ENCODE measurements at places on chromosomes 5 and 9.

GRCh38 chr5:135279328-135279727 is 119.7 kb downstream of the MACROH2A1 start:
- DNase-seq: no peak

- no peak for DNase-seq
These were observed 192.3 kb downstream of the TLE1 start for GRCh38 chr9:81497091-81497490.

- DNase-seq: no peak
These were observed 119.1 kb downstream of the HTR4 start for GRCh38 chr5:148535190-148535589.

DNA sequence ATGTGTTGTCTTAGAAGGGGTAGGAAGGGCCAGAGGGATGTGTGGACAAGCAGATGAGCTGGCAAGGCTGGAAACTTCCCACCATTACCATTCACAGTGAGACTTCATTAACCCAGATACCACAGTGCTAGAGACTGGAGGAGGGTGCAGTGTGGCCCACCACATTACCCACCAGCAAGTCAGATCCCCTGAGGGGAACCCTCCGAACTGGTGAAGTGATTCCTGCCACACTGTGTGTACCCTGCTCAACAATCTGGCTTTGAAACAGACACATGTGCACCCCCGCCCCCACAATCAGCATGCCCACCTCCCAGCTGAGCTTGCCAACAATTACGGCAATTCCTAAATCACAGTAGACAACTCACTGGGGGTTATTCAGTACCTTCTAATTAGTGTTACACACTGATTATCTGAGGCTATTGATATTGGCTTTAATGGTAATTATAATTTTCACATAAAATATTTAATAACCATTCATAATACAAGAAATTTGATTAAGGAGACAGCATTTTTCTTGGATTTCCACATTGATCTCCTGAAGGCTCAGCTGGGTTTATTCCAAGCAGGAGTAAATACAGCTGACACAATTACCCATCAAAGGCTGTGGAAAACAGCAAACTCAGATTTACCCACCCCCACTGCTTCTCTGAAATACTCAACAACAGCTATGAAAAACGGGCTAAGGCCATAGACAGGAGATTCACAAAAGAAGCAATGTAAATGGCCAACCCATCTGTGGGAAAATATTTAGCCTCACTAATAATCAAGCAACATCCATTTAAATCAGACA is 169.3 kb upstream of the FSTL4 start:
- DNase-seq: no peak

DNA sequence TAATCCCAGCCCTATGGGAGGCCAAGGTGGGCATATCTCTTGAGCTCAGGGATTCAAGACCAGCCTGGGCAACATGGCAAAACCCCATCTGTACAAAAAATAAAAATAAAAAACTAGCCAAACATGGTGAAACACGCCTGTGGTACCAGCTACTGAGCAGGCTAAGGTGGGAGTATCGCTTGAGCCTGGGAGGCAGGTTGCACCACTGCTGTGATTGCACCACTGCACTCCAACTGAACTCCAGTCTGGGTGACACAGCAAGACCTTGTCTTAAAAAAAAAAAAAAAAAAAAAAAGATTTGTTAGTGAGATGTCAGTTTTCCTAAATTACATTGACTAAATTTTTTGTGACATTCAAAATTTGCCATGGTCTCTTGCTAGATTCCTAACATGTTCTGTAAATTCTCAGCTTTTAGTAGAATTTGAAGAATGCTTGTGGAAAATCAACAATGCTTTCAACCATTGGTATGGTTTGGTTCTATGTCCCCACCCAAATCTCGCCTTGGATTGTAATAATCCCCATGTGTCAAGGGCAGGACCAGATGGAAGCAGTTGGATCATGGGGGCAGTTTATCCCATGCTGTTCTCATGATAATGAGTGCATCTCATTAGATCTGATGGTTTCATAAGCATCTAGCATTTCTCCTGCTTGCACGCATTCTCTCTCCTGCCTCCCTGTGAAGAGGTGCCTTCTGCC is 236.1 kb downstream of the ARRDC3 start:
- no peak for DNase-seq

- no peak for DNase-seq
These were observed 209.2 kb upstream of the PAPPA start for GRCh38 chr9:115944166-115944948.
